Kasumi-1 (cell line): ENCODE measurements at places on chromosomes 1 and 21.

GRCh38 chr1:242579528-242580235 lies 55.2 kb upstream of the PLD5 start:
- no peak for DNase-seq

GRCh38 chr1:52337439-52337838 lies 28.6 kb downstream of the CC2D1B start:
- DNase-seq, result no peak

GRCh38 chr21:14989359-14989758 lies 75.4 kb downstream of the NRIP1 start:
- no peak for DNase-seq

GRCh38 chr1:155218854-155219591 lies 10.5 kb downstream of the MTX1 start:
- DNase-seq, result peak; percentile 34

GRCh38 chr1:65629788-65630187 lies 162.9 kb upstream of the PDE4B start:
- no peak for DNase-seq
